ENCODE measurements at places on chromosomes 12 and 14.

GRCh38 chr14:101774006-101774795 is 12.7 kb downstream of the PPP2R5C start:
- DNase-seq = no peak

- DNase-seq = no peak
Measured at GRCh38 chr14:65783576-65783975, 371.0 kb downstream of the FUT8 start.

DNA sequence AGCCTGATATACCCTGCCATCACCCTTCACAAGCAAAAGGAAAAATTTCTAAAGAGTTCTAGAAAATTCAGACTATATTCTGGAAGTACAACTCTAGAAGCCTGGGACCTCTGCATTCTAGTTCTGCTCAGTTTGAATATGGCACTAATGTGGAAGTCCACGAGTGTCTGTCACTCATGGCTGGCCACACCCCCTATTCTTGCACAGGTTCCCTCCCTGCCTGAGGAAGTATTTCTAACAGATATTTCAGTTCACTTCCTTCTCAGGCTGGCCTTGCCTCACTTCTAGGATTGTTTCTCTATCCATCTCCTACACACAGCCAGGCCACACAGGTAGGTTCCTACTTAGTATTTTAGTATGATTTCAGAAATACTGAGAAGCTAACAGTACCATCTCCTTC is 67.4 kb downstream of the PHLDA1 start:
- no peak for DNase-seq

DNA sequence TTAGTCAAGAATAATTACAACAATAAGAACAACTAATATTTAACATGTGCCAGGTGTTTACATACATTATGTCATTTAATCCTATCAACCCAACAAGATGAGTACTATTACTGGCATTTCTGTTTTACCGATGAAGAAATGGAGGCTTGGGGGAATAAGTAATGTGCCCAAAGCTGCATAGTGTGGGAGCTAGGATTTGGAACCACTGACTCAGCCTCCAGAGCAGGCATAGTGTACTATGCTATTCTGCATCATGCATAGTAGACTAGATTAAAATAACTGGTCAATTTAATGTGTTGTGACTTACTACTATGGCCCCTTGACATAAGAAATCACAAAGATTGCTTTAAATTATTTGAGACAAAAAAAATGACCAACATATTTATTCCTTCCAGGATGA is 9.5 kb downstream of the GPR19 start:
- DNase-seq = no peak

DNA sequence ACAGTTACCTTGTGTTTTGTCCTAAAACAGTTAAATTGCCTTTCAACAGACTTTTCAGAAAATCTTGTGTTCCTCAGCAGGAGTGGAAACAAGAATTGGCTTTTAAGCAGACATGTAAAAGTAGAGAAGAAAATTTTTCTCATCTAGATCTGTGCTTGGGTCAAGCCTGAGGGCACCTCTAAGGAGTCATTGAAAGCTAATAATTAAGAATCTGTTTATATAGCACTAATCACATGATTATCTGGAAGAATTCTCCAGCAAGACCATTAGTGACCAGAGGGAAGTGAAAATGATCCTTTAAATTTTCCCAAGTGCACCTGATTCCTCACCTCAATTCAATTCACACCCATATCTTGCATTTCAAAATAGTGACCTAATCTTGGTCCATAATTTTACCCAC is 295.0 kb downstream of the DIO2 start:
- DNase-seq = no peak

- no peak for DNase-seq
Measured at GRCh38 chr14:68658943-68659931, 133.6 kb downstream of the ZFP36L1 start.

DNA sequence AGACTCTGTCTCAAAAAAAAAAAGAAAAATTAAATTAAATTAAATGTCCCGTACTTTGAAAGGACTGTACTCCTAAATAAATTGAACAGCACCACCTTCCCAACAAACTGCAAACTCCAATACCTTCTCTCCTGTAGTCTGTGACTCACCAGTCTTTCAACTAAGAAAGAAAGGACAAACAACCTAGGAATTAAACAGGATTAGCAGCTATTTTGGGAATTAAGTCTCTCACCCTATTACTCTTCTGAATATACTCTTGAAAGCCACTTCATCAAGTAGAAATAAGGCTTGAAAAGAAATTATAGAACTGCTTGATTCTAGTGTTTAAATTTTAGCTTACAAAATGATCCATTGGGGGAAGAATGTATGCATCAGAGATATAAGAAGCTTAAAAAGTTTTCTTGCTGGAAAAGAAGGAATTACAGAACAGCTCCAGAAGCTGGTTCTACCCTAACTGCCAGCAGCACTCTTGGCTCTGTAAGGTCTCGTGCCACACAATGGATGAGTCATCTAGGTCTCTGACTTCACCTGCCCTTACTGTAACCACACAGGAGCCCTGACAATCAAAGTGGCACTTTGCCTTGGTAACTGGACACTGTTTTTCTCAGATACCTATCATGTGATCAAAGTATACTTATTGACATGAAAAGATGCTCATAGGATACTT is 57.0 kb upstream of the CERS5 start:
- no peak for DNase-seq

Measured in activated CD4-positive, CD25-positive, alpha-beta regulatory T cell (primary cell).